ENCODE measurements at places on chromosomes 3 and 15.
A peak's percentile ranks its signal among the peaks of the same experiment; 100 is the strongest.

- DNase-seq: no peak
Observed at GRCh38 chr3:9081184-9081818, 118.0 kb upstream of the RAD18 start.

DNA sequence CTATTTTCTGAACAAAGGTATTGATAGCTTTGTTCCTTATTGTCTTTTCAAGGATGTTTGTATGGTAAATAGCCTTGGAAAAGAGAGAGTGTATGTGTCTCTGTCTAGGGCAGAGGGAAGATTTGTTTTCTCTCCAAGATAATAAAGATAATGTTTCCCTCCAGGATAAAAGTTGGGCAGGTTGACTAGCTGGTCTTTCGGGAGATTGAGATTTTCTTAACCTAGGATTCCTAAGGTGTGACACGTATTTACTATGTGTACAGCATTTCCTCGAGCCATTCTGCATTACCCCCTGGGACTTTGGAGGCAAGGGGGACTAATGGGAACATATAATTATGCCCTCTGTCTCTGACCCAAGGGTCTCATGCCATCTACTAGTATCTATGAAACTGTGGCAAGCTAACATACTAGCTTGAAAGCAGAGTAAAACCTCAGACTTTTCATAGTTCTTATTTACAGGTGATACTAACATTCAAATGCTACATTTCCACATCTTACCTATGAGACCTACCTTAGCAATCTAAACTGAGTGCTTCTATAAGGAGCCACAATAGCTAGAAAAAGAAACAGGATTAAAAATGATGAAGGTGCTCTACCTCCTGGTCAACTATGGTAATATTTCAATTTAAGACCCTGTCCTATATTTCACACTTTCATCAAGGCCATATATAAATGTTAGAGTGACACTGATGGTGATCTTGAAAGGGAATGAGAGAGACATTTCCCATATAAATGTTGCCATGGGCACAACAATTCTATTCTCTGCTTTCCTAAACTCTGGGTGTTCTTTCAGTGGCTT, 252.9 kb upstream of the CBLB start:
- no peak for DNase-seq

- DNase-seq: no peak
Observed at GRCh38 chr3:74390121-74390877, 224.2 kb downstream of the CNTN3 start.

GRCh38 chr3:153783741-153784480, 337.3 kb upstream of the ARHGEF26 start:
- no peak for DNase-seq

- peak; percentile 47 for DNase-seq
Observed at GRCh38 chr3:45041666-45042065, 15.6 kb downstream of the CLEC3B start.

GRCh38 chr3:138452436-138452835, 18.0 kb downstream of the ESYT3 start:
- no peak for DNase-seq

DNA sequence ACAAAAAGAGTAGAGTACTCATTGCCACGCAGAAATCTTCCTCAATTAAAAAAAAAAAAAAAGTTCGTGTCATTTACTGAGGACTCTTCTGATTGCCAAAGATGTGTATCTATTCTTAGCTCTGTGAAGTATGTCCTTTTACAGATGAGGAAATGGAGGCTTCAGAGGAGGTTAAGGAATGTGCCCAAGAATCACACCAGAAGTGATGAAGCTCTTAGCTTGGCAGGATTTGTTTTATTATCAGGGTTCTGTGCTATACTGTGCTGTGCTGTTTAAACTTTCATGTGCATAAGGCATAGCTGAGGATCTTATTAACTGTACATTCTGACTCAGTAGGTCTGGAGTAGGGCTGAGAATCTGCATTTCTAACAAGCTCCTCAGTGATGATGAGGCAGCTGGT, 665.2 kb upstream of the ADAMTS9 start:
- no peak for DNase-seq

DNA sequence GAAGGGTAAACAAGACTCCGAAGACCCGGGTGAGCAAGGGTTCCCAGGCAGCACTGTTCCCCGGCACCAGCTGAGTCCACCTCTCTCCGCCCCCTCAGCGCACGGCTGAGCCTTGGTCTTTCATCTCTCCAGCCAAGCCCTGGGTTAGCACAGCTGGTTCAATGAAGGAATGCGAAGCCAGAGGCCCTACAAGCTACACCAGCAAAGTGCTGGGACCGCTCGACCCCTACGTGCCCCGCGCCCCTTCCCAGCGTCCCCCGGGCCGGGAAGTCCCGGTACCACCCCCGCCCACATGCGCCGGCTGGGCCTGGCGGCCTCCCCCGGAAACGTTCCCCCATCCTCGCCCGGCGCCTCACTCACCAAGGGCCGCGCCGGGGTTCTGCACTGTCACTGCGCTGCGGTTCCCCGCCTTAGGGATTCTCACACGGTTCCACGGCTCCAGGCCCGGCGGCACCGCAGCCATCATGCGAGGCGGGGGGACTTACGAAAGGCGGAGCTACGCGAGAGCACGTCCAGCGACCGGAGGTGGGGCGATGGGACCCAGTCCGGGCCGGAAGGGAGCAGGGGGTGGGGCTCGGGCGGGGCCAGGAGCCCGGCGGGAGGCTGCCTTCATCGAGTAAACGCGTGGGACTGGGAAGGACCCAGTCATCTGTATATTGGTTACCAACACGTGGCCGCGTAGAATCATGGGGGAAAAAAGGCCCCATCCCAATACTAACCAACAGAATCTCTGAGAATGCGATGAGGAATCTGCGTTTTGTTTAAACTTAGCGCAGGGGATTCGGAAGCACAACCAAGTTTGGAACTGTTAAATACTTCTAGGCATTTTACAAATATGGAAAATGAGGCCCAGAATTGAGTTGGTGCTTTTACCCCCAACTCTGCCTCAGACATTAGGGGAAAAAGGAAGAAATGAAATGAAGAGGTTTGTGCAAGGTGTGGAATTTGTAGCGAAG, 28.7 kb downstream of the GTPBP8 start:
- peak; percentile 87 for DNase-seq

DNA sequence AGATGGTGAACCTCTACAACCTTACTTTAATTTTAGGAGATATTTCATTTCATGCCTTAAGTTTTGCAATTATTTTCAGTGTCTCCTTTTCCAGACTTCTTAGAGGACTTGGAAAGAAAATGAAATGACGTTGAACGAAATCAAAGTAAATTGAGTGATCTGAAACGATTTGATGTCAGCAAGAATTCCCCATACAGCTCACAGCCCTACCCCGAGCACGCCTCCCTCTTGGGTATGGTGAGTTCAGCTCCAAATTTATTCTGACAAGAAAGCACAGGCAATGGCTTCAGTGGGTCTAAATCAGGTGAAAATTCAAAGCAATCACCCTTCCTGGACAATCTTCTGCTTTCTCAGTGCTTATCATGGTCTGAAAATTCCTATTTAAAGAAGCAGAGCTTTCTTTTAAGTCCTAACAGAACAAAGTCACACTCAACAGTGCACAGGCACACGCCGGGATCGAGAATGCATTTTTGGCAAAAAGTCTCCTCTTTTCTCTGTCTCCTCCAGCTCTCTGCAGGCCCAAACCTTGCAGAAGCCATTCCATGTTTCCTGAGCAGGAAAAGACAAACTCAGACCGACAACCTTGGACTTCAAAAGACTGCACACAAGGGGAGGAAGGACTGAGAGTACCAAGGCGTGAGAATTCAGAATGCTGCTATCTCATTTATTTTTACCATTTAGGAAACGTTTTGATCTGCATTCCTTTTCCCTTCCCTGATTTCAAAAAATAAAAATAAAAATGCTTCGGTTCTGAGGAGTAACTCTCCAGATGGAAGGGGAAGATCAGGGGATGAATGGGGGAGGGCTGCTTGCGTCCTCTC, 72.0 kb downstream of the CCNL1 start:
- no peak for DNase-seq

DNA sequence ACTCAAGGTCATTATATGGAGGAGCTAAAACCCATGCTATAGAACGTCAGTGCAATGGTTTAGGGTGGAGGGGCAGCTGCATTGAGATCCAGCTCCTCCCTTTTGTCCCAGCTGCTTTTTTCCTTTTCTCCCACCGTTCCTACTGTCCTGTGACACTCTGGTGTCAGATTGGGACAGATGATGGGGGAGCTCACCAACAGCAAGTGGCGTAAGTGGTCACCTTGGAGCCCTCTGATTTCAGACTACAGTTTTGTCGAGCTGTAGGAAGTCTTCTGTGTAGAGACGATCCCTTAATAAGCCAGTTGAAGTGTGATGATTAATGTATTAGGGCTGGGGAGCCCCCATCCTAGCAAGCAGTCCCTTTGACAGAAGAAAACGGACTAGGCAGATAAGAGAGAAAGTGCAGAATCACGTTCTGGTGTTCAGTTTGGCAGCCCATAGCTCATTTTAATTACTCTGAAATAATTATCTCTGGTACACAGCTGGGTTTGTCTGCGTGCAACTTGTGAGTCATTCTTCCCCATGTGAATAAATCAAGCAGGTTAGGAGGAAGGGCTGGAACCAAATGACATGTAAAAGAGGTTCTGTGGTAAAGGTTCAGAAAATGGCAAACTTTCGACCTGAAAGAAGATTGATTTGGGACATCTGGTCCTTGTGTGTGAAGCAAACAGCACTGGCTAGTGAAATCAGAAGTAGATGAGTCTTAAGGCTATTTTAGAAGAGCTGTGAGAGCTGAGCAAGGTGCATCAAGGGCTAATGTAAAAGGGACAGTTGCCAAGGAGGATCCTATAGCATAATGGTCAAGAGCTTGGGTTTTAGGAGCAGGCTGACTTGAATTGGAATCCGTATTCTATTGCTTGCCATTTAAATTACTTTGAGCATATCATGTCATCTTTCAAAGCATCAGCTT, 241.4 kb downstream of the EDEM1 start:
- no peak for DNase-seq

- DNase-seq: no peak
Observed at GRCh38 chr3:27171113-27171512, 198.1 kb downstream of the NEK10 start.

- DNase-seq: no peak
Observed at GRCh38 chr3:65785065-65785645, 253.6 kb downstream of the MAGI1 start.

DNA sequence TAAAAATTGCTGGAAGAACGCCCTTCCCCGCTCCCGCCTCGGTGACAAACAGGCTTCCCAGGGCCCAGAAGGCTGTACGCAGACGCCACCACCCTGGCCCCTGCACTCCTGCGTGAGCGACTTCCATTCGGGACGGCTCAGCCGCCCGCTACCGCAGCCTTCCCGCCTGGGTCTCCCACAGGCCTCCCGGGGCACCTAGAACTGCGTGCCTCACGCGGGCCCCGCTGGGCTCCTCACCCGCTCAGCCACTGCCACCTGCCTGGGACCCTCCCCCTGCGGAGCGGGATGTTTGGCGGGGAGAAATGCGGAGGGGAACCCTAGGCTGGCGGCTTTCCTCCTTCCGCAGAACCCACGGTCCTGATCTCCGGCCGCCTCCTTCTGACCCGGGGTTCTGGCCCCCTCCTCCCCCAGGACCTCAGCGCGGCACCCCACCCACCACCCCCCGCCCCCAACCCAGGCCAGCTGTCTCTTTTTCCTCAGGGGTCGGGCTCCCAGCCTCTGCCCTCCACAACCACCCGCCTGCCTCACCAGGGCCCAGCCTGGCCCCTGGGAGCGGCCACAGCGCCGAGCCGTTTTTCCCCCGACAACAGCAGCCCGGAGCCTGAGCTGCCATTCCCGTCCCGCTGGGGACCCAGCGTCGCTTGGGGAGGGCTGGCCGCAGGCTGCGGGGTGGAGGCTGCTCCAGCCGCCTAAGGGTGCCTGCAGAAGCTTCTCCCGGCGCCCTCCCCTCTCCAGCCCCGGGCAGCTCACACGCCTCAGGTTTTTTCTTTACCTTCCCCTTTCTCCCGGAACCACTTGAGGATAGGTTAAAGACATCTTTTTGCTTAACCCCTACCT, 27.6 kb upstream of the RAB7A start:
- DNase-seq: peak; percentile 31

- peak; percentile 91 for DNase-seq
Observed at GRCh38 chr15:31347067-31347975, 20.7 kb downstream of the KLF13 start.

- no peak for DNase-seq
Observed at GRCh38 chr3:29452934-29453283, 172.0 kb downstream of the RBMS3 start.

GRCh38 chr3:184619369-184619768, 57.8 kb downstream of the EPHB3 start:
- no peak for DNase-seq

DNA sequence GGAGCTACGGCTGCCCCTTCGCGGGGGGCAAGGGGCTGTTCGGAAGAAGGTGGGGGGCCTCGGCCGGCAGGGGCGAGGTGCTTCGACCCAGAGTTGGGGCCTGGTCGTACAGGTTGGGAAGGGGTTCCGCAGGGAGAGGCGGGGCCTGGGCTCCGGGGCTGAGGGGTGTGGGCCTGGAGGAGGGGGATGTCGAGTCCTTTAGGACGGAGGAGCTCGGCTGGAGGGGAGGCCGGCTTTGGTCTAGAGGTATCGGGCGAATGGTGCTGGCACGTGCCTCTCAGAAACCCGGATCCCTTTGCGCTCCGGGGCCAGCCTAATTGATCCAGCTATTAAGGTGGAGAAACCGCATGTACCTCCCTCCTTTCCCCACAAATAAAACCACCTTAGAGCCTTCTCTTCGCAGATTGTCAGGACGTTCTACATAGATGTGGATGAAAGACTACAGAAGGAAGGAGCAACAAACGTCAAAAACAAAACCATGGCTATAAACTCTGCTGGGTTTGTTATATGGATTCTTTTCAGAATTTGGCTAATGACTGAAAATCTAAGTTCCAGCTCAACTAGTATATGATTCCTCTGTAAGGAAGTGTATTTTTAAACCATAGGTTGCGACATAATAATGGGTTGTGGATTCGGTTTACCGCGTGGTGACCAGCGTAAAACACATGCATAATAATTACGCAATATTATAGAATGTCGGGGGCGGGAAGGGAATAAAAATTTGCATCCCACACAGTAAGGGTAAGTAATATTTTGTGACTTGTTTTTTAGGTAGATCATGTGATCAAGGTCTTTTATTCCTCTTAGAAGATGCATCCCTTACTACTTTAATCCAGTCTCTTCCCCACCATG, 644 bp upstream of the NGLY1 start:
- no peak for DNase-seq

GRCh38 chr3:45795882-45796765, at the start of gene SLC6A20:
Gene SLC6A20, minus strand, starts transcription at chr3:45796536. Its CDS starts 117 bp downstream, at chr3:45796419.
- DNase-seq: peak; percentile 33

GRCh38 chr3:146177519-146177918, 16.5 kb upstream of the PLOD2 start:
- no peak for DNase-seq

DNA sequence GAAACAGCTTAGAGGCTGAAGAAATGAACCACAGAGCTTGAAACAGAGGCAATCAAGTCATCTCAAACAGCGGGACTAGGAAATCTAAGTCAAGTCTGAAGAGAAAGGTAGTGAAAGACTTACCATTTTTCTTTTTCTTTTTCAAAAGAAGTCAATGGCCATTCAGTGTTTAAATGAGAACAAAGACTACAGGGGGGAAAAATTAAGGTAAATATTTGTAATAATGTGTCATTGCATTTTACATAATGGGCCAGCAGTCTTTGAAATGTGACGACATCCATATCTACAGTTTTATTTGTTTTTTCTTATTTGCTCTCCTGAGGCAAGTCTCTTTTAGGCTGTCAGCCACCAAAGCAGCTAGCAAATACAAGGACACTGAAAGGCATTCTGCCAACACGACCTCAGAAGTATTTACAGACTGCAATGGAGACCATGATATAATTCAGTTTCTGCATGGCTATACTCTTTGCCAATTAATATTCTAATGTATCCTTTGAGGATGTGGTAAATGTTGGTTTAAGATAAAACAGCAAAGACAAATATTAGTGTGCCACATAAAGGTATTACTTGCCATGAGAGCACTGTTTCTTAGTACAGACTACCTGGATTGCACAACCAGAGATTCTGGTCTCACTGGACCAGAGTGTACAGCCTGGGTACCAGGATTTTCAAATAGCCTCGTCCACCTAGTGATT, 307.0 kb upstream of the THBS1 start:
- no peak for DNase-seq

Data from activated naive CD4-positive, alpha-beta T cell treated with anti-CD3 and anti-CD28 coated beads, Interleukin-2, amount 10 ng/mL, durations not matched to agents 7 days and 5 days (primary cell).